ENCODE measurements at places on chromosomes 6 and 20. TPM values are rescaled to one million over a fixed set of nuclear protein-coding genes. Genes with fewer than 3 reads are reported as not detected.

TFAP2D gene
- total RNA-seq: not detected

CCR6 gene
- not detected for total RNA-seq

SSTR4 gene
- 0.32 TPM for total RNA-seq

PDE7B gene
- 0.63 TPM for total RNA-seq

TFAP2B gene
- total RNA-seq: not detected

BPIFA1 gene
- not detected for total RNA-seq

PRSS16 gene
- 3.3 TPM for total RNA-seq

SLC12A5 gene
- 11.1 TPM for total RNA-seq

MYLK2 gene
- 0.65 TPM for total RNA-seq

ZBTB46 gene
- total RNA-seq: 0.75 TPM

MMP24 gene
- total RNA-seq: 31.0 TPM

ASIP gene
- total RNA-seq: not detected

PHF20 gene
- total RNA-seq: 37.0 TPM

FLRT3 gene
- total RNA-seq: 1.9 TPM

HAO1 gene
- total RNA-seq: not detected

PDYN gene
- not detected for total RNA-seq

NFKBIE gene
- total RNA-seq: 9.7 TPM

TFAP2A gene
- 9.3 TPM for total RNA-seq

NKAPL gene
- total RNA-seq: not detected

HLA-DQB1 gene
- total RNA-seq: not detected

DNAH8 gene
- total RNA-seq: not detected

THBS2 gene
- total RNA-seq: 0.03 TPM

GGTLC1 gene
- not detected for total RNA-seq

BEND6 gene
- 0.88 TPM for total RNA-seq

C6orf141 gene
- total RNA-seq: 10.1 TPM

NOTCH4 gene
- total RNA-seq: 0.76 TPM

CHD6 gene
- total RNA-seq: 5.6 TPM

LAMA5 gene
- total RNA-seq: 400 TPM

PTPRT gene
- not detected for total RNA-seq

SAMD5 gene
- total RNA-seq: 0.43 TPM

ZBTB12 gene
- 3.9 TPM for total RNA-seq

TINAG gene
- total RNA-seq: not detected

HLA-DRB1 gene
- not detected for total RNA-seq

SLC22A7 gene
- total RNA-seq: not detected

PNPLA1 gene
- not detected for total RNA-seq

TPMT gene
- 6.0 TPM for total RNA-seq

MUC22 gene
- total RNA-seq: 0.03 TPM

CEP85L gene
- total RNA-seq: 1.4 TPM

KCNK15 gene
- total RNA-seq: 0.59 TPM

CUL9 gene
- total RNA-seq: 9.5 TPM

KIF25 gene
- 0.03 TPM for total RNA-seq

CST1 gene
- 0.98 TPM for total RNA-seq

DNMT3B gene
- 4.2 TPM for total RNA-seq

FAM209B gene
- total RNA-seq: 0.40 TPM

ZDHHC14 gene
- 2.6 TPM for total RNA-seq

SLC22A23 gene
- total RNA-seq: 8.9 TPM

MYL9 gene
- total RNA-seq: 14.8 TPM

UTRN gene
- total RNA-seq: 8.0 TPM

POM121L2 gene
- not detected for total RNA-seq

ETV7 gene
- total RNA-seq: not detected
